ENCODE measurements at places on chromosomes 5 and 9.

GRCh38 chr5:2658881-2659470, 92.5 kb downstream of the IRX2 start:
- no peak for DNase-seq

DNA sequence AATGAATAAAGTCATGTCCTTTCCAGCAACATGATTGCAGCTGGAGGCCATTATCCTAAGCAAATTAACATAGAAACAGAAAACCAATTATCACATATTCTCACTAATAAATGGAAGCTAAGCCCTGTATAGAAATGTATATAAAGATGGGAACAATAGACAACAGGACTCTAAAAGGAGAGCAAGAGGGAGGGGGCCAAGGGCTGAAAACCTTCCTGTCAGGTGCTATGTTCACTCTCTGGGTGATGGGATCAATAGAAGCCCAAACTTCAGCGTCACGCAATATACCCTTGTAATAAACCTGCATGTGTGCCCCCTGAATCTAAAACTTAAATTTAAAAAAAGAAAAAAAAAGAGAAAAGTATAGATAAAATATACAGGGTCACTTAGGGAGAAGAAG, 163.7 kb upstream of the ACO1 start:
- DNase-seq: no peak

GRCh38 chr5:10111571-10111970, 138.1 kb downstream of the ATPSCKMT start:
- DNase-seq: no peak

- peak; percentile 92 for DNase-seq
Observed at GRCh38 chr9:75152416-75152815, 64.1 kb downstream of the OSTF1 start.

- DNase-seq: peak; percentile 42
Observed at GRCh38 chr5:36877667-36878391, 1.3 kb downstream of the NIPBL start.

DNA sequence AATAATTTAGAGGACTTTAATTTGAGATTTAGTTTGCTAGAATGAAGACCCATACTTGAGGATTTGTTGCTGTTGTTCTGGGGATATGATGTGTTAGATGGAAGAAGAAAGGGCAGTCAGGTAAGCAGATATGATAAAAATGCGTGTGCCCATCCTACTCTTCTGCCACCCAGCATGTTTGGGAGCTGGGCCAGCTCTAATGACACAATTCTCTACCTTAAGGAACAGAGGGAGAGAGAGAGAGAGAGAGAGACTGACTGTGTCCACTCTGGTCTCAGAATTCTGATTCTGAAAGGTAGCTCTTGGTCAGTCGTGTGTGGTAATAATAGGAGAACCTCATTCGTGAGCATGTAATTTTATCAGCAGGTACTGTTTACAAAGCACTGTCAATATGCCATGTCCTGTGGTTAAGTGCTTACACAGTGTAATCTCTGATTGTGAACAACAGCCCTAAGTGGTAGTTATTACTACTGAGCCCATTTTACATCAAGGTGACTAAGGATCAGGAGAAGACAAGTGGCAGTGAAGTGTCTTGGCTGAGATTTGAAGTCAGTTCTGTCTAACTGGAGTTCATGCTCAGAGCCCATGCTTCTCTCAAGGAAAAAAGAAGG, 307.4 kb upstream of the SEMA6A start:
- no peak for DNase-seq

GRCh38 chr9:108675708-108676107, 180.1 kb downstream of the ACTL7B start:
- DNase-seq: peak; percentile 0

DNA sequence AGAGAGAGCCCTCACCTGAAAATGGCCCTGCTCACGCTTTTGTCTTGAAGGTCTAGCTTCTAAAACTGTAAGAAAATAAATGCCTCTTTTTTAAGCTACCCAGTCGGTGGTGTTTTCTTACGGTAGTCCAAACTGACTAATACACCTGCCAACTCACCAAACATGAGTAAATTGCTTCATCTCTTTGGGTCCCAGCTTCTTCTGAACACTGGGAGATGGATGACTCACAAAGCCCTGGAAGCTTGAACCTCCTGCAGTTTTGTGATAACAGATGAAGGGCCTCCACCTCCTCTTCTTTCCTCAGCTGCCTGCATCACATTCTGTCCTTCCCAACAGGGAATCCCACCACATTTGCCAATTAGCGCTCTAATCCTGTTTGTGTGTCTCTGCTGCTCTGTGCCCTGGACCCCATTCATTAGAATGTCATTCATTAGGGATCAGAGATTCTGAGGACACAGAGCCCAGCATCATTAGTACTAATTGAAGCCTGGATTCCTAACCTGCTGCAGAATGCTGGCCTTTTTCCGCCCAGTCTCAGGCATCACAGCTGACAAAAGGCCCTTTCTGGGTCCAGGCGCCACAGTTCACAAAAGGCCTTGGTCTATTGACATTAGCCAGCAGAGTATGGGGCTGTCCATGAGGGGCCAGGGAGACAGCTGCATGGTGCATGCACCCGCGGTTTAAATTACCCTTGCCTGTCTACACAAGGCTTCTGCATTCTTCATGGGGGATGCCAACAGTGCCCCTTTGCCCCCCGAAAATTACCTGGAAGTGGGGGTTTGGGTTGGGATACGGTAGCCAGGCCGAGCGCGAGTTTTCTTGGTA, 349.3 kb downstream of the SEMA5A start:
- no peak for DNase-seq

DNA sequence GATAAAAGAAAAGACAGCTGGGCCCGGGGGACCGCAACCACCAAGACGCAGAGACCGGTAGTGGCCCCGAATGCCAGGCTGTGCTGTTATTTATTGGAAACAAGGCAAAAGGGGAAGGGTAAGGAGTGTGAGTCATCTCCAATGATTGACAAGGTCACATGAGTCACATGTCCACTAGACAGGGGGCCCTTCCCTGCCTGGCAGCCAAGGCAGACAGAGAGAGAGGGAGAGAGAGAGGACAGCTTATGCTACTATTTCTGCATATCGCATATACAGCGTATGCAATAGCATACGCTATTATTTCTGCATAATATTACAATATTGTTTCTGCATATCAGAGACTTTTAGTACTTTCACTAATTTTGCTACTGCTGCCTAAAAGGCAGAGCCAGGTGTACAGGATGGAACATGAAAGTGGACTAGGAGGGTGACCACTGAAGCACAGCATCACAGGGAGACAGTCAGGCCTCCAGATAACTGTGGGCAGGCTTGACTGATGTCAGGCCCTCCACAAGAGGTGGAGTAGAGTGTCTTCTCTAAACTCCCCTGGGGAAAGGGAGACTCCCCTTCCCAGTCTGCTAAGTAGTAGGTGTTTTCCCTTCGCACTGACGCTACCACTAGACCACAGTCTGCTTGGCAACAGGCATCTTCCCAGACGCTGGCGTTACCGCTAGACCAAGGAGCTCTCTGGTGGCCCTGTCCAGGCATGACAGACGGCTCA, 50.3 kb downstream of the RFX3 start:
- peak; percentile 15 for DNase-seq

DNA sequence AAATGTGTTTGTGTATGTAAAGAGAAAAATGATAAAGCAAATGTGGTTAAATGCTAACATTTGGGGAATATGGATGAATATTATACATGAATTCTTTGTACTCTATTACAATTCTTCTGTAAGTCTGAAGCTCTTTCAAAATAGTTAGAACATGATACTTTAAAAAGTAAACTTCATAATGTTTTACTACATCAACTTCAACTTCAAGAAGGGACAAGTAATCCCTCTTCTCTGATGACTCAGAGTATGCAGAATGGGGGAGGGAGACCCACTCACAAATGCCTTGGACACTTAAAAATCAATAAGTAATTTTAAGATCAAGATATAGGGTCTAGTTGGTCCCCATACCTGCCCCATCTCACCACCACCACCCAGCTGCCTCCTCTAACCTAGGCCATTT, 162.4 kb downstream of the ESM1 start:
- no peak for DNase-seq

- DNase-seq: no peak
Observed at GRCh38 chr5:89850513-89850865, 559.1 kb downstream of the CETN3 start.

GRCh38 chr9:103798620-103799019, 295.5 kb upstream of the SMC2 start:
- DNase-seq: peak; percentile 75

- no peak for DNase-seq
Observed at GRCh38 chr5:74903165-74903787, 37.1 kb upstream of the FAM169A start.

GRCh38 chr5:66884564-66885243, 288.5 kb downstream of the MAST4 start:
- no peak for DNase-seq

DNA sequence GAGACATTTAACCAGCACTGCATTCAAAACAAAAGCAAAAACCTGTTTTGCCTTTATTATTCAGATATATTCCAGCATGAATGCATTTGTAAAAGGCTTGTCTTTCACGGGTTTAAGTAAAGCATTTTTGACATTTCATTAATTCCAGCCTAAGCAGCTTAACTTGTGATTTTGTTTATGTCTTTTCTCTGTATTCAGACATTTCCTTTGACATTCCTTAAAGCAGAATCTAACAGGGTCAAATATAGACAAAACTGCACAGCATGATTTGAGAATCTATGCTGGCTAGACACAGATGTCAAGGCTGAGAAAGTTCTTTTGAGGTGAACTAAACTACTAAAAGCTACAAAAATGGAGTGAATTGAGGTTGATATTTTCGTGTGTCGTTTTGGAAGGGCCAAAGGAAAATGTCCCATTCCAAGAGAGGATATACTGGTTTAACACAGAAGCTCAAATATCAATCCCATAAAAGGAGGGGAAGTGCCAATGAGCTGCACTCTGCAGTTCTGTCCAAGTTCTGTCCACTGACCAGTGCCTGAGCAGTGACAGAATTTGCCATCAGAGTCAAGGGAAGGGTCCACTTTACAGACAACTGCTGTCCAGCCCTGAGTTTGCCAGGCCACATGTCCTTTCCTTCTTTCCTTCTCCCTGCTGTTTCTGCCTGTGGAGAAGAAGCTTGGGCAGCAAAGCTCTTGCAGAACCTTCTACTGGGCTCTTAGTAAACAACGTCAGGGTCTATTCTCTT, 198.7 kb upstream of the KLF9 start:
- DNase-seq: no peak

DNA sequence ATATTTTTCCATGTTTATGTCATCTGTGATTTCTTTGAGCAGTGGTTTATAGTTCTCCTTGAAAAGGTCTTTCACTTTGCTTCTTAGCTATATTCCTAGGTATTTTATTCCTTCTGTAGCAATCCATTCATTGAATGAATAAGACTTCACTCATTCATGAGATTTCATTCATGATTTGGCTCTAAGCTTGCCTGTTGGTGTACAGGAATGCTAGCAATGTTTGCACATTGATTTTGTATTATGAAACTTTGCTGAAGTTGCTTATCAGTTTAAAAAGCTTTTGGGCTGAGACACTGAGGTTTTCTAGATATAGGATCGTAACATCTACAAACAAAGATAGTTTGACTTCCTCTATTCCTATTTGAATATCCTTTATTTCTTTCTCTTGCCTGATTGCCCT, 15.9 kb downstream of the RLN2 start:
- no peak for DNase-seq

DNA sequence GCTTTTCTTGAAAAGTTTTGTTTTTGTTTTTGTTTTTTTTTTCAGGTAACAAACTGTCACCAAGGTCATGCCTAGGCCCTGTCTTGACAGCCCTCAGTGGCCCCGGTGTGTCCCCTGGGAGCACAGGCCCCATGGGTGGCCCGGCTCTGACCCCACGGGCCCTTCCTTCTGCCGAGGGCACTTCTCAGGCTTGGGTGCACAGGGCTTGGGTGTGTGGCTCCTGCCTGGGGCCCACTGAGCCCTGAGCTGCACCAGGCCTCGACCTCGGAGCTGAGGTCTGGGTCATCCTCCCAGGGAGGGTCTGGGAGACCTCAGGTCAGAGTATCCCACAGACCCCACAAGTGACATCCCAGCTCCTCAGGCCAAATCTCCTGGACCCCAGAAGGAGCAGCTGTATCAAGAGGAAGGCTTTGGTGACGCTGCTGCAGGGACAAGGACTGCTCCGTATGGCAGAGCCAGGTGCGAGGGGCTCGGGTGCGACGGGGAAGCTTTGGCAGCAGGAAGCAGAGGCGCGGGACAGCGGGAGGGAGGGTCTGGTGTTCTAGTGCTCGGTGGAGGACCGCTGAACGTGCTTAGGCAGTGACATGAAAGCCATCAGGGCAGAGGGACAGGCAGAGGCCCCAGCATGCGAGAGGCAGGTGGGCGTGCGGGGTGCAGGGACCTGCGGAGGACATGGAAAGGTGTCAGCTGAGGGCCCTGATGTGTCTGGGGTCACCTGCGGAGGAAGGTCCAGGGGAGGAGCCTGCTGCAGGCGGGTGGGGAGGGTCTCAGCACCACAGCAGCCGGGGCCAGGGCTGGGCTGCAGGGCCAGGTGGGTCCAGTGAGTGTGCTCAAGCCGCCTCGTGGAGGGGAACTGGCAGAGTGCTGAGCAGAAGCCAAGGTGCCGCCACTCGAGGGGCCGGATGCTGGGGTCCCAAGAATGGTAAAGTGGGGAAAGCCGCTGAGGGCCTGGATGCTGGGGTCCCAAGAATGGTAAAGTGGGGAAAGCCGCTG, 18.4 kb upstream of the SLC9A3 start:
- DNase-seq: no peak

- peak; percentile 11 for DNase-seq
Observed at GRCh38 chr5:151757233-151758140, 944 bp downstream of the ATOX1 start.

- no peak for DNase-seq
Observed at GRCh38 chr9:116703634-116704033, 16.5 kb downstream of the TRIM32 start.

GRCh38 chr5:174607916-174608315, 116.5 kb upstream of the MSX2 start:
- no peak for DNase-seq

DNA sequence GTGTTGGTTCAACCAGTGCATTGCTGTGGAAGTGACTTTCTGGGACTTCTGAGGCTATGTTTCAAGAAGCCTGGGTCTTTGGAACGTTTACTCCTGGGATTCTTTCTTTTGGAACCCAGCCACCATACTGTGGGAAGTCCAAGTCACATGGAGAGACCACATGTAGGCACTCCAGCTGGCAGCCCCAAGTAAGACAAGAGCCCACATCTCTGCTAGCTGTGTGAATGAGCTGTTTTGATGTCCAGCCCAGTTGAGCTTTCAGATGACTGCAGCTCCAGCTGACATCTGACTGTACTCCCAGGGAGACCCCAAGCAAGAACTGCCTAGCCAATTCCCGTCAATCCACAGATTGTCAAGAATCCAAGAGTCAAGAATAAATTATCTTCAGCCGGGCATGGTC, 60.1 kb upstream of the SPATA31D4 start:
- DNase-seq: no peak

DNA sequence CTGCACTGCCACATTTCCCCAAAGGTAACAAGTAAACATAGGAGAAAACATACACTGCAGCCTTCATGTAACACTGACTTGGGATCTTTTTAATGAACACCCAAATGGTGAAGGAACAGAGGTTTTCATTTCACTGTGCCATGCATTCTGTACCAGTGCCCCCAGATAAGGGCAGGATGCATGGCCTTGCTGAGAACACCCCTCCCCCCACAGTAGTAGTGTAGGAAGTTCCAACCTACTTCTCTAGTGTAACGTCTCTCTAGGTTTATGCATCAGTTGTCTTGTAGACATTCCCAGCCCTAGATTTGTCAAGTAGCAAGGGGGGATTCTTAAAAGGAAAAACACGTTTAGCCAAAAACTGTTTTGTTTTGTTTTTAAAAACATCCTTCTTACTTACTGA, 29.9 kb downstream of the MAP3K1 start:
- no peak for DNase-seq

- DNase-seq: peak; percentile 33
Observed at GRCh38 chr5:35202319-35203111, 27.8 kb downstream of the PRLR start.

- DNase-seq: no peak
Observed at GRCh38 chr5:41893074-41893851, 10.9 kb upstream of the RIMOC1 start.

- no peak for DNase-seq
Observed at GRCh38 chr5:148909040-148909439, 82.6 kb downstream of the ADRB2 start.

Measured in activated CD4-positive, alpha-beta T cell treated with anti-CD3 and anti-CD28 coated beads, Interleukin-2, amount 50 U/mL, for 16 hours (primary cell).